Peyer's patch (tissue), 4 donors: ENCODE measurements at places on chromosomes 2 and 18. TPM values are rescaled to one million over a fixed set of nuclear protein-coding genes. Genes with fewer than 3 reads are reported as not detected.

Gene LIMS3
- 1.7 TPM for total RNA-seq

Gene GBX2
- total RNA-seq: not detected

Gene ADD2
- 0.28 TPM for total RNA-seq

Gene ALK
- total RNA-seq: 0.88 TPM

Gene DCC
- total RNA-seq: 0.13 TPM

Gene B3GNT7
- 75.3 TPM for total RNA-seq

Gene CPSF3
- 32.6 TPM for total RNA-seq

Gene BUB1
- total RNA-seq: 4.0 TPM

Gene NXPH2
- not detected for total RNA-seq

Gene CSRNP3
- 1.6 TPM for total RNA-seq

Gene TUBB8B
- total RNA-seq: not detected

Gene AMER3
- total RNA-seq: 0.13 TPM
